IMR-90 (cell line): ENCODE measurements at places on chromosomes 5 and 9. TPM values are rescaled to one million over a fixed set of nuclear protein-coding genes. Genes with fewer than 3 reads are reported as not detected.

KCNV2 gene
- not detected in 2 replicates for total RNA-seq

TRIM7 gene
- total RNA-seq = 0.54 and 0.83 TPM in 2 replicates

SPTAN1 gene
- 327 and 345 TPM in 2 replicates for total RNA-seq

FOXD4L5 gene
- under 0.01 TPM in 1 of 2 replicates, not detected in the other for total RNA-seq

DNA sequence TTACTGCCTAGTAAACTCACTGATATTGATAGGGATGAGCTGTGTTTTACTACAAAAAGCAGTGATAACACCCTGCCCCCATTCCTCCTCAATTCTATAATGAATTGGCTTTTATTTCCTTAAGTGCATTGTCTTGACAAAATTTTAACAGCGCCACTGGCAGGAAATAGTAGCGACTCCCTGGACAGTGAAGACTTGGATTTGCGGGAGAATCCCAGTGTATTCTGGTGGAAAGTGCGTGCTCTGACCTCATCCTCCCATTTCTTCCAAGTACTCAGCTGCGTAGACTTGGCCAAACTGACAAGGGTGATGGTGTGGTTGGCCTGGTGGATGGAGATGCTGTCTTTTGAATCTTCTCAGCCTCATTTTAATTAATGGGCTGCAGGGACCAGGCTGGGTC is 5.3 kb downstream of the TRIO start:
- no peak overlapping the region for H3K4me3 ChIP-seq
- DNase-seq = no peak
- H3K27me3 ChIP-seq = no peaks in the 10 kb centered on the region
- H3K36me3 ChIP-seq = peaks cover 26% of the 10 kb centered on the region
